ENCODE measurements at places on chromosomes 1 and 21.

DNA sequence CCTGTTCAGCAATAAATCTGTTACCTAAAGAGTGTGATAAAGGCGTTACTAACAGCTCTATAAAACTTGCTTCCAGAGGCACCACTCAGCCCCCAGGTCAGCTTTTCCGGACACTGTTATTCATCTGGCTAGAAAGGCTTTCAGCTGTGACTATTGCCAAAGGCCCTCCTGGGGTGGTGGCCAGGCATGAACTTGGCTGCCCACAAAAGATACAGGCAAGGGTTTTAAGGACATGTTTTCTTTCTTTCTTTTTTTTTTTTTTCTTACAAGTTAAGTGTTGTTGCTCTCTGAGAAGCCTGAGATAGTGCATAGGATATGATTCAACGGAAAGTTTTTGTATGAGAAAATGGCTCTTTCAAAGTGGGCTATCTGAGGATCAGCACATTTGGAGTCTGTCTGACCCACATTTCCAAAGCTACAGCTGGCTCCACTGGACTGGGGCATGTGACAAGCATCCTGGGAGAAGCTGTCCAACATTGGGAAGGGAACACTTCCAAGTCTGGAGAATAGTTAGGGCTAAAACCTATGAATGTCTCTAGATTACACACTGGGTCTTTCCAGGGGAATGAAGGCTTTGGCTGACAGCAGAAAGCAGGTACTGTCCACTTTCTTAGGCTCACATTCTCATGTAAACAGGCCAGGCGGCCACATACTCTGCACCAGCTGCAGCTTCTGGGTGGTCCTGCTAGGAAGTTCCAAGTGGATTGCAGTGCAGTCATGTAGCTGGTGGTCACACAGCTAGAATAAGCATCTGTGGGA is 639.7 kb downstream of the LMO4 start:
- no peak for DNase-seq

GRCh38 chr1:178743801-178744200 is 18.8 kb downstream of the RALGPS2 start:
- no peak for DNase-seq

DNA sequence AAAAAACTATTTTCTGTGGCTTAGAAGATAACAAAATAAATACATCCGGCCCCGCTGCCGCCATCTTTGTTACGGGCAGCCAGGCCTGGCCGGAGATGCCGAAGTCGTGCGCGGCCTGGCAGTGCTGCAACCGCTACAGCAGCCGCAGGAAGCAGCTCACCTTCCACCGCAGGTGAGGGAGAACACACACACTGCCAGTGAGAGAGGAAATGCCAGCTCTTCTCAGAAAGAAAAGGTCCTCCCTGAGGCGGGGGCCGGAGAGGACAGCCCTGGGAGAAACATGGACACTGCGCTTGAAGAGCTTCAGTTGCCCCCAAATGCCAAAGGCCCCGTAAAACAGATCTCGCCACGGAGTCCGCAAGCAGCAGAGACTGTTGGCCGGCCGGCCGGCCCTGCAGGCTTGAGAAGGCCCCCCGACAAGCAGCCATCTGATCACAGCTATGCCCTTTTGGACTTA is 323.2 kb downstream of the AMY1C start:
- peak; percentile 3 for DNase-seq

- no peak for DNase-seq
Measured at GRCh38 chr1:221612047-221612777, 129.7 kb downstream of the DUSP10 start.

GRCh38 chr1:62597281-62597680 is at the start of gene ANGPTL3:
ANGPTL3 (plus strand) TSS chr1:62597520; CDS start chr1:62597567, 47 bp downstream.
- DNase-seq = no peak

- no peak for DNase-seq
Measured at GRCh38 chr21:35024513-35024912, 24.6 kb downstream of the RUNX1 start.

DNA sequence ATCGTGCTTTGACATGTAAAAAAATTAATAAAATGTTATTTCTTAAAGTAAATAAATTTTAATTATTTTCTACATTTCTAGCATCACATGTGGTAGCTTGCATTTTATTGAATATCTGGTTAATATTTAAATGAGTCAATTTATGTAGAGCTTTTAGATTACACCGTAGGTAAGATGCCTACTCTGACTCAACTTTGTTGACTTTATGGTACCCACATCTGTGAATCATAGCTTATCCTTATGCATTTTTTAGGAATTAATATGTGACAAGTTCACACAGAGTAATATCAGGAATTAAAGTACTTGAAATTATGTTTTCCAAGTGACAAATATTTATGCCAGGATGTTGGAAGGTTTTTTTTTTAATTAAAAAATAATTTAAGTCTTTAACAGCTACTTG is 120.7 kb downstream of the LEPR start:
- DNase-seq = no peak

DNA sequence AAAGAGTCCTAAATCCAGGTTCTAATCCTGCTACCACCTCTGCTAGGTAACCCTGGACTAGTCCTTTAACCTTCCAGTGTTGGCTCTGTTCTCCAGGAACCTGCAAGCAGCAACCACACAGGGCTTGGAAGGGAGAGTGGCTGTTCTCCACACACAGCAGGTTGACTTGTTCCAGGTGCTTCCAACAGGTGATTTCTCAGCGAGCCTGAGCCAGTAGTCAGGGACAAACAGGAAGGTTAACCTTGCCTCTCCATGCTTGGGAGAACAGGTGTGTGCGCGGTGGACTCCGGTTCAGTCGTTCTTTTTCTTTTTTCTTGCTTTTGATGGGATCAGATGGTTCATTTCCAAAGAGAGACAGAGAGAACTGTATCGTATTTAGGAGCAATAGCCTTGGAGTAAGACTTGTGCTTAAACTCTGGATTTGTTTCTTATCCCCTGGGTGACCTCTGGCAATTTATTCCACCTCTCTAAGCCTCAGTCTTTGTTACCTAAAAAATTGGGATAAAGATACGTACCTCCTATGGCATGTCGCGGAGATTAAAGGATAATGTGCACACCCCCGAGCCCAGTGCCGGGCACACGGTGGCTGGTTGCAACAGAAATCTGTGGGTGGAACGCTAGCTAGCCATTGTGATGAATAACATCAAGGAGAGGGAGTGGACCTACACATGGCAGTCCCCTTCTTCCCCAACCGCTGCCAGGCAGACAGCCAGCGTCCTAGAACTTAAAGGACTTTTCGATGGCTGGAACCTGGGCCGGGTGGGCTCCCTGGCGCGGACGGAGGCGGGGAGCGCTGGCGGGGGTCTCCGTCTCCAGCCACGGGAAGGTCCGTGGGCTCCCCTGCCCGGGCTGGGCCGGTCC is 583 bp upstream of the CACHD1 start:
- peak; percentile 18 for DNase-seq

GRCh38 chr1:21232044-21232443 is 55.3 kb upstream of the EIF4G3 start:
- DNase-seq = peak; percentile 45

DNA sequence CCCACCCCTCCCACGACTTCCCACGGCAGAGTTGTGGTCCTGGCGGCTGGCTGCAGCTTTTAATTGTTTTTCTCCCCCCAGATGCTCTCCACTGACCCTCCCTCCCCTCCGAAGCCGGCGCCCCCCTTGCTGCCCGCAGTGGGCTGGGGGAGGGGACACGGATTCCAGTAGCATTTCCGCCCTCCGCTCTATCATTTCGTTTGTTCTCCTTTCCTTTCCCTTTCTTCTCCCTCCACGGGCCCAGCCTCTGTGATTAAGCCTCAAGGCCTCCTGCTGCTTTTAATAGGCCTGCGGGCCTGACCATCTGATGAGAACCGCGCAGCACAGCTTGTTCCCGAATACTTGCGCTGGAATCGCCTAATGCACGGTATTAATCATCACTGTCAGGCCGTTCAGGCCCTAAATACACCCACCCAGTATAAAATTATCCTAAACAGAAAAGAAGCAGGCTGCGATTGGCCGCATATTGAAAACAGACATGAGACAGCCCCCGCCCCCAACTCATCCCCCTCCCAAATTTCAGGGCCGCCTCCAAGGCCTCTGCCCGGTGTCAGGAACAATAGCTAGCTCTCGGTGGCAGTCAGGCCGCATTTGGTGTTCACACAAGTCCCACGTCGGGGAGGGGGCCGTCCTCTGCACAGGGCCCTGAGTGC is 102.0 kb upstream of the ARHGEF16 start:
- DNase-seq = no peak

DNA sequence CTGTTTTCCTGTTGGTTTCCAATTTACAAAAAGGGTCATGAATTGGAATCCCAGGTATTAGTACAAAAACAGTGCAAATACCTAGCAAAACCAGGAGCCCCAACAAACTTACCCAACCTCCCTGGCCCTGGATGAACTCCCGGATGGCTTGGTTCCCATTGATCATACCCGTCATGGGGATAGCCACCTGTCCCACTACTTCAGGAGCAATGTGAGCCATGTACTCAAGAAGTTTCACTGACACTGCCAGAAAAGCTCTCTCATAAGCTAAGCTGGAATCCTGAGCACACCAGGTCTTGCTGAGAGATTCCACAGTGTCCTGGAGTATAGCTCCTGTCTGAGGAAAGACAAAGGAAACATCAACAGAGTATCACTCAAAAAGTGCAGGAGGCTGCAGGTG is 5.7 kb downstream of the BCL2L15 start:
- no peak for DNase-seq

- DNase-seq = no peak
Measured at GRCh38 chr1:3069491-3070308, 697 bp downstream of the PRDM16 start.

DNA sequence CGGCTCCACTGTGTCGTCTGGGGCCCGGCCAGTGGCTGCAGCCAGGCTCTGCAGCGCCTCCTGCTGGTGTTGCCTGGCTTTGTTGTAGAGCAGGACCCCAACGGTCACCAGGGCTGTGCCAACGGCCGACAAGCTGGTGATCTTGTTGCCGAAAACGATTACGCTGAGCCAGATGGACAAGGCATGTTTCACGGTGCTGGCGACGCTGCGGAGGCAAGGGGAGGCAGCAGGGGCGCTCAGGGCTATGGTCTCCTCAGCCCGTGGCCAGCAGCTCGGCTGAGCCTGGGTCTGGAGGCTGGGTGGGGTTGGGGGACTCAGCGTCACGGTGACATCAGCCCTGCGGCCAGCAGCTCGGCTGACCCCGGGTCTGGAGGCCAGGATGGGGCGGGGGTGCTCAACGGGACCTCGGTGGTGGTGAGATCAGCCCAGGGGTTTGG is 7.0 kb upstream of the CDK11B start:
- DNase-seq = peak; percentile 21

- DNase-seq = peak; percentile 91
Measured at GRCh38 chr1:110495926-110496600, 22.9 kb downstream of the KCNA10 start.

- DNase-seq = no peak
Measured at GRCh38 chr1:198754670-198755069, 115.8 kb downstream of the PTPRC start.

DNA sequence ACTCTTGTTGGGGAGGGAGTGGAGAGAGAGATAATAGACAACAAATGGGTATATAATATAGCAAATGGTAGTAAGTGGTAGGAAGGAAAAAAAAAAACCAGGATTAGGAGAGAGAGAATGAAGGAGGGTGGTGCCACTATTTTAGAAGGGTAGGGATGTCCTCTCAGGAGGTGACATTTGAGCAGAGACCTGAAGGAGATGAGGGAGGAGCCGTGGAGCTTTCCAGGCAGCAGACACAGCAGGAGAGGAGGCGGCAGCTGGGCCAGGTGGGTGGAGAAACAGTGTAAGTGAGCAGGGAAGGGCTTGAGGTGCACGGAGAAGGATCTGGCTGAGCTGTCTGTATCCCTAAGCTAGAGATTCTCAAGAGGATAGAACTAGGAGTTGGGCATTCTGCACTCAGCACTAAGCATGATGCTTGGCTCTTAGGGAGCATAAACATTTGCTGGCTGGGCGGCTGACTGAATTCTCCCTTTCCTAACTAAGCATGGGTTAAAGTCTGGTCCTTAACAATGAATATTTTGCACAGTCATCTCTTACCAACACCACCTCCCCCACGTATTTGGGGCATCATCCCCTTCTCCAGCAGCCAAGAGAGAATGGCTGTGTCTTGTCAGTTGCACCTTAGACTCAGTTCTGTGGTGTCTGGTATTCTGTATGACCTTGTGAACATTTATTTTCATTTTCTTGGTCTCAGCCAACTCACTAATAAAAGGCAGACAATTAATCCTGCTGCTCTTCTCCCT is 27.6 kb upstream of the SARS1 start:
- no peak for DNase-seq

DNA sequence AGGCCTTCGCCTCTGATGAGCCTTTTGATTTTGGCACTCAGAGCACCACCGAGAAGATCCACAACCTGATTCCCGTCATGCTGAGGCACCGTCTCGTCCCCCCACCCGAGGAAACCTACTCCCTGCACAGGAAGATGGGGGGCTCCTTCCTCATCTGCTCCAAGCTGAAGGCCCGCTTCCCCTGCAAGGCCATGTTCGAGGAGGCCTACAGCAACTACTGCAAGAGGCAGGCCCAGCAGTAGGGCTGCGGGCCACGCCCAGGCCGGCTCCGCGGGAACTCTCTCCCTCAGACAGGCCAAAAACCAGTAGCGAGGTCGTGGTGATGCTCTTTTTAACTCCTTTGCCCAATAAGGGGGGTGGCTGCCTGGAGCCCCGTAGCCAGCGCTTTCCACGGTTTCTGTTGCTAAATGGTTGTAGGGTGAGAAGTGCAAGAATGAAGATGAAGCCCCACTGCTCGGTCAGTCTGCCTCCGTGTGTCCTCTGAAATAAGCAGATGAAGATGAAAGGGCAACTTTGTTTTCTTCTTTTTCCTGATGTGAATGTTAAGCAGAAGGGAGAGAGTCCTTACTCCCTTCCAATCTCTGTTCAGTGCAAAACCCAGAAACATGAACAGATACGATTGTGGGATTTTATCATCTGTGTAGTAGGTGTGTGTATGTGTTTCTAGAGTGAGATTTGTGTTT is 46.5 kb downstream of the COQ8A start:
- DNase-seq = no peak

DNA sequence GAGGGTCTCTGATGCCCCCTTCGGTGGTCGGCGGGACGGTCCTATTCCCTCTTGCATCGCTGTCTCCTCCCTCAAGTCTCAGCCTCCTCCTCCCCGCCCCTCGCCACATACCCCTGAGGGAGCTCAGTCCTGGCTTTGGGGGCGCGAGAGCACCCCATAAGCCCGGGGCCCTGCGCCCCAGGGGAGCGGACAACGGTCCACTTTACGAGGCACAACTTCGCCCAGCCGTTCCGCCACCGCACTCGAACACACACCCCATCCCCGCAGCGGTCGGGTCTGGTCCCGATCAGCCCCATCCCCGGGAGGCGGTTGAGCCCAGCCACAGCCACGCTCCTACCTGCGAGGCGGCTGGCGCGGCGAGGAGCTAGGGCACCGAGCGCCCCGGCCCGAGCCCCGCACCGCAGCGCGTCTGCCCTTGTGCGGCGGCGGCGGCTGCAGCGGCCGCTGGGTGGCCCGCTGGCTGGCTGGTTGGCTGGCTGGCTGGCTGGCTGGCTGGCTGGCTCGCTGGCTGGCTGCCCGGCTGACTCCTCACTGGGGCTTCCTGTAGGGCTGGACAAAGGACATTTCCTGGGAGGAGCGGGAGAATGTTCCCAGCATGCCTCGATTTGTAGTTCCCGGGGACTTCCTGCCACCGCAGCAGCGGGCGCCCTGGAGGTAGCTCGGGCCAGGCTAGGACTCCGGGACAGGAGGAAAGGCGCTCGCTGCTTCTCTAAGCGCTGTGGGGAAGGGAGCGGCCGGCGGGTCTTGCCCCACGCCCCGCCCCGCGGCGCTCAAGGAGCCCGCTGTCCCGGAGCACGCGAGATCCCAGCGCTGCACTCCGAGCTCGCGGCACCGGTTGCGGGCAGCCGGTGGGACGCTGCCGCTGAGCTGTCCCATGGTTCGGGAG is at the start of gene ZNF697:
TSS of gene ZNF697 (minus strand) at position 533 of the 886 bp plus-strand sequence. CDS start 22,166 bp downstream, outside the sequence.
- DNase-seq = peak; percentile 94

GRCh38 chr1:47405697-47406096 is 10.4 kb upstream of the FOXE3 start:
- no peak for DNase-seq
